ENCODE measurements at places on chromosomes 13 and 19. TPM values are rescaled to one million over a fixed set of nuclear protein-coding genes. Genes with fewer than 3 reads are reported as not detected.
A peak's percentile ranks its signal among the peaks of the same experiment; 100 is the strongest.

DNA sequence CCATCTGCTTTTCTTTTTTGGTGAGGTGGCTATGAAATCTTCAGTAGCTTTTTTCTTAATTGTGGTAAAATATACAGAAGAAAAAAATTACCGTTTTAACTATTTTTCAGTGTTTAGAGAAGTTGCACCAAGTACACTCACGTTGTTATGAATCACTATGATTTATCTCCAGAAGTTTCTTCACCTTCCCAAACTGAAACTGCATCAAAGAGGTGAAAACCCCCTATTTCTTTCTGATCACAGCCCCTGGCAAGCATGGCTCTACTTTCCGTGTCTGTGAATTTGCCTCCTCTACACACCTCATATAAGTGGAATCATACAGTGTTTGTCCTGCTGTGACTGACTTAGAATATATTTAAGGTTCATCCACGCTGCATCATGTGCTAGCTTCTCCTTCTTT is 15.6 kb upstream of the SIGLEC10 start:
- no peaks in the 10 kb centered on the region for H3K4me1 ChIP-seq
- H3K36me3 ChIP-seq = no peaks in the 10 kb centered on the region
- no peak for DNase-seq
- no peaks in the 10 kb centered on the region for H3K27me3 ChIP-seq

DNA sequence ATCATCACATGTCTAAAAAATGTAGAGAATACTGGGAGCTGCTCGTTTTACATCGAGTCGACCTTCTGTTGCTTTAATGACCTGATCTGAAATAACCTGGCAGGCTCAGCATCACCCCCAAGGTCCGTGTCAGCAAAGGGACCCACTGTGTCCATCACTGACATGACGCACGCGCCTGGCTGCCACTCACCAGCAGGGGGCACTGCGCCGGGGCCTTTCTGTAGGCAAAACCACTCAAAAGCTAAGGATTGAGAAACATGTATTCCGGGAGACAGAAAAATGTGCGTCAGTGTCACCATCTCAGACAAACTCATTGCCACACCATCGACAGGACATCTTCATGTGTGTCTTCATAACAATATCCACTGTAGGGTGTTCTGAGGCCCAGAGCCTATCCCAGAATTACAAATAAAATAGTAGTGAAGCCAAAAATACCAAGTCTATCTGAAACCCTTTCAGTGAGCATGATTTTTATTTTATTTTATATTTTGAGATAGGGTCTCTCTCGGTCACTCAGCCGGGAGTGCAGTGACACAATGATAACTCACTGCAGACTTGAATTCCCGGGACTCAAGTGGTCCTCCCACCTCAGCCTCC is 130.3 kb upstream of the LSM14A start:
- H3K36me3 ChIP-seq = no peaks in the 10 kb centered on the region
- DNase-seq = peak; percentile 33
- no peaks in the 10 kb centered on the region for H3K4me1 ChIP-seq
- H3K27me3 ChIP-seq = no peaks in the 10 kb centered on the region
- H3K4me3 ChIP-seq = no peak overlapping the region

GRCh38 chr13:109684824-109685202 is 101.6 kb downstream of the IRS2 start:
- H3K27ac ChIP-seq = no peak overlapping the region
- no peak overlapping the region for H3K4me3 ChIP-seq
- H3K27me3 ChIP-seq = peaks cover 58% of the 10 kb centered on the region
- no peak for DNase-seq
- 0 out of 2 replicates have a peak, but pooled peaks cover 2% of the 10 kb centered on the region for H3K4me1 ChIP-seq
- no peaks in the 10 kb centered on the region for H3K36me3 ChIP-seq

DNA sequence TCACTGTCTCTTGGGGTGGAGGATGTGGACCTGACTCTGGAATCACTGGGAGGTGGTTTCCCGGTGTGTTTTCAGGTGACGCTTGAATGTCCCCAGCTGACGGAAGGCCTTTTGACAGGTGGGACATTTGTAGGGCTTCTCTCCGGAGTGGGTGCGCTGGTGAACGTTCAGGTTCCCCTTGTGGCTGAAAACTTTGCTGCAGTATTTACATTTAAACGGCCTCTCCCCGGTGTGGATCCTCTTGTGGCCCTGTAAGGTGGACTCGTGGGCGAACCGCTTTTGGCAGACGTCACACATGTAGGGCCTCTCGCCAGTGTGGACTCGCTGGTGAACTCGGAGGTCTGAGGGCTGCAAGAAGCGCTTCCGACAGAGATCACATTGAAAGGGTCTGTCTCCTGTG is 7.8 kb downstream of the ZSCAN5B start:
- DNase-seq = no peak
- no peak overlapping the region for H3K27ac ChIP-seq
- no peaks in the 10 kb centered on the region for H3K4me1 ChIP-seq

The DEDD2 gene
- polyA plus RNA-seq = 21.0 TPM

DNA sequence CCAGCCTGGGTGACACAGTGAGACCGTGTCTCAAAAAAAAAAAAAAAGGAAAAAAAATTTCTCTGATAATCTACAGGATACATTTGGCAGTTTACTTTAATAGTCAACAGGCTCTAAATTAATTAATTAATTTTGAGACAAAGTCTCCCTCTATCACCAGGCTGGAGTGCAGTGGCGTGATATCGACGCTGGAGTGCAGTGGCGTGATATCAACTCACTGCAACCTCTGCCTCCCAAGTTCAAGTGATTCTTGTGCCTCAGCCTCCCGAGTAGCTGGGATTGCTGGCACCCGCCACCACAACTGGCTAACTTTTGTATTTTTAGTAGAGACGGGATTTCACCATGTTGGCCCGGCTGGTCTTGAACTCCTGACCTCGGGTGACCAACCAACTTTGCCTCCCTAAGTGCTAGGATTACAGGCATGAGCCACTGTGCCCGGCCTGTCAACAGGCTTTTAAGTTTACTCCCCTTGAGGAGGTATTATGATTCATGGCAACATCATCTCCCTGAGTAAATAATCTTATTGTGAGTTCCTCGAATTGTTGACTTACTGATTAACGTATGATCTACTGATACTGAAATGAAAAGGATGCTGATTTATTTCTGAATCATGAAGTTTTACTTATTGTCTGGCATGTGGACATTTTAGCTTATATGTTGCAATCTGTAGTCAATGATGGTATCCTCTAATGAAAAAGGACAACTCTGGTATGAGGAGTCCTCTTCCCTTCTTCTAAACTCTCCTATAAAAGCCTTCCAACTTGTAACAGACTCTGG is 21.3 kb upstream of the MTRF1 start:
- H3K4me3 ChIP-seq = no peak overlapping the region
- DNase-seq = peak; percentile 88
- H3K27me3 ChIP-seq = no peaks in the 10 kb centered on the region
- H3K36me3 ChIP-seq = no peaks in the 10 kb centered on the region
- H3K27ac ChIP-seq = peak overlapping the region; percentile 13
- peaks cover 4% of the 10 kb centered on the region for H3K4me1 ChIP-seq

DNA sequence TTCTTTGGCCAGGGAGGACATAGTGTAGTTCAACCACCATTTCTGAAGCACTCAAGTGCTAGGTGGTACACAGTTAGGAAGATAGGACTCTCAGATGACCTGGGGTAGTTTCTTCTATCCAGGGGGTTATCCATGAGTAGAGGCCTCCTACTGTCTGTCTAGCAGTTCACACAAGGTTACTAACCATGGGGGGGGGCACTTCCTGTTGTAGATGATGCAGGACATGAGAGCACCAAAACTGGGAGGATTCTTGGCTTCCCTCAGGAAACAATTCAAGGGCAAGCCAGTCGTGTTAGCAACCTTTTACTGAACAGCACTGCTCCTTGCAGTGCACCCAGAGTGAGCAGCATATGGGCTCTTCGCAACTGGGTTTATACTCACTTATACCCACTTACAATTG is 8.9 kb upstream of the TPP2 start:
- H3K4me3 ChIP-seq = no peak overlapping the region
- no peaks in the 10 kb centered on the region for H3K36me3 ChIP-seq
- peaks cover 21% of the 10 kb centered on the region for H3K27me3 ChIP-seq
- H3K4me1 ChIP-seq = 0 out of 2 replicates have a peak, but pooled peaks cover 2% of the 10 kb centered on the region

The FREM2 gene
- not detected for polyA plus RNA-seq

- H3K27me3 ChIP-seq = peaks cover 21% of the 10 kb centered on the region
- no peak overlapping the region for H3K4me3 ChIP-seq
- H3K27ac ChIP-seq = no peak overlapping the region
These were observed 35.4 kb downstream of the GSX1 start for GRCh38 chr13:27827646-27828045.

- H3K36me3 ChIP-seq = no peaks in the 10 kb centered on the region
- H3K27me3 ChIP-seq = no peaks in the 10 kb centered on the region
- H3K4me1 ChIP-seq = no peaks in the 10 kb centered on the region
- no peak for DNase-seq
- no peak overlapping the region for H3K27ac ChIP-seq
- H3K4me3 ChIP-seq = no peak overlapping the region
These were observed 105.1 kb downstream of the COG6 start for GRCh38 chr13:39760521-39760920.

The LRCH1 gene
- 7.2 TPM for polyA plus RNA-seq

- no peaks in the 10 kb centered on the region for H3K27me3 ChIP-seq
- peaks cover 37% of the 10 kb centered on the region for H3K4me1 ChIP-seq
- peak overlapping the region; percentile 90 for H3K27ac ChIP-seq
- H3K36me3 ChIP-seq = no peaks in the 10 kb centered on the region
- no peak for DNase-seq
These were observed 559 bp upstream of the SSBP4 start for GRCh38 chr19:18418483-18419194.

DNA sequence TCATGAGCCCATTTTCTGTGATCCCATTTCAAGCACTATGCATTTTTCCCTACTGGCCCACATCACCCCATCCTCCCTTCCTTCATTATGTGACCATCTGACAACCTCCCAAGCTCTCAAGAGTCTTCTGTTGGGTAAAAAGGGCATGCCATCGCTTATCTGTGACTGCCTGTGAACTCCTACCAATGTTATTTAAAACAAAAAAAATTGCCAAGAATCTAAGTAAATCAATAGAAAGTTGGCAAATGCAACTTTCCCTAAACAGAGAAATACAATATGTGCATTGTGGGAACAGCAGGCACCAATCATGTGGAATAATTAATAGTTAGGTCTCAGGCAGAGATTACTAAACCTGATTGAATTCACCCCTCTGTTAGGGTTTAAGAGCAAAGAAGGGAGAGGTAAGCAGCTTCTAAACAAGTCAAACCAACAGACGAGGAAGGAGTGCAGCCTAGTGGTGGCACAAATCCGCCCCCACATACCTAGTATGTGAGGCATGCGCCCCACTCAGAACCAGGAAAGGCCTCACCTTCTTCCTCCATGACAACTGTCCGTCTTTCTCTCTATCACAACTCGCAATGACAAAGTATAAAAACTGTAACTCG is 29.8 kb downstream of the DZIP1 start:
- H3K27ac ChIP-seq = no peak overlapping the region
- H3K36me3 ChIP-seq = peaks cover 41% of the 10 kb centered on the region
- no peak overlapping the region for H3K4me3 ChIP-seq
- peaks cover under 1% of the 10 kb centered on the region for H3K4me1 ChIP-seq
- no peak for DNase-seq

- DNase-seq = no peak
- H3K36me3 ChIP-seq = no peaks in the 10 kb centered on the region
- H3K27me3 ChIP-seq = peaks cover 27% of the 10 kb centered on the region
- no peaks in the 10 kb centered on the region for H3K4me1 ChIP-seq
- no peak overlapping the region for H3K4me3 ChIP-seq
- H3K27ac ChIP-seq = no peak overlapping the region
These were observed 132.8 kb upstream of the MYO16 start for GRCh38 chr13:108496362-108497210.

The SIGLECL1 gene
- not detected for polyA plus RNA-seq

GRCh38 chr19:27794494-27795042 is 1418.4 kb downstream of the UQCRFS1 start:
- H3K27me3 ChIP-seq = no peaks in the 10 kb centered on the region
- no peaks in the 10 kb centered on the region for H3K4me1 ChIP-seq

DNA sequence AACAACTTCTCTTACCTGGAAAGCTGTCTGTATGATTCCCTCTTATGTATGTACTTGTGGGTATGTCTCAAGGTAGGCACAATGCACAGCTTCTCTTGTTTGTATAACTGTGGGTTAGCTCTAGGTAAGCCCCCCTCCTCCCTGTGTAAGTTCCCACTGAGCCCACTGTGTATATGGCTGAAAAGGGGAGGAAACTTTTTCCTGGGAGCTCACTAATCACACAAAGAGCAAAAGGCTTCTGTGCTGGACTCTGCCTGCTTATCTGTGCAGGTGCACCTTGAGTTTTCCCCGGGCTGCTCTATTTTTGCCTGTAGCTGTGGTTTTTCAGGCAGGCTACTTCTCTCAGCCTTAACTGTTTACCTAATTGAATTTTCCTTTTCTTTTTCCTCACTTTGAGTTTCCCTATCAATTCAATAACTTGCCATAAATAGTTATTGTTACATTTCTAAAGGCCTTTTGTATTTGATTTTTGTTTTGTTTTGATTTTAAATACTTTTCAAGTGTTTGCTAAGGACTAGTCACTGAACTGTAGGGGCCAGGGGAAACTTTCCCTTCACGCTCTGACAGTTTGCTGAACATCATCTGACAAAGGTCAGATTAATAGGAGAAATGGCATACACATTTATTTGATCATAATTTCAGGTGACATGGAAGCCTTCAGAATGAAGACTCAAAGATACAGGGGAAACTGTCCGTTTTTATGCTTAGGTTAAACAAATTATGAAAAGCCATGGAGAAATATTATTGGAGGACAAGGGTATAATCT is 423.5 kb upstream of the ATXN8OS start:
- no peaks in the 10 kb centered on the region for H3K27me3 ChIP-seq
- no peaks in the 10 kb centered on the region for H3K4me1 ChIP-seq
- no peak overlapping the region for H3K4me3 ChIP-seq

DNA sequence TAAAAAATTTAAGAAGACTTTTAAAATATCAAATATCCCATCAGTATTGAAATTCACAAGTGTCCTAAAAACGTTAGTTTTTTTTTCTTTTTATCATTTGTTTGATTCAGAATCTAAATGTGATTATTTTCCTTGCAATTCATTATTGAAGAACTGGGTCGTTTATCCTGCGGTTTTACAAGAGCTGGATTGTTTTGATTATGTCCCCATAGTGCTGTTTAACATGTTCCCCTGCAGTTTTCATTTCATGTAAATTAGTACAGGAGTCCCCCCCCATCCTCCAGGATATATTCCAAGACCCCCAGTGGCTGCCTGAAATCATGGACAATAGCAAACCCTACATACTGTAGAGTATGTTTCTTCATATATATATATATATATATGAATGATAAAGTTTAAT is 105.7 kb downstream of the KCTD15 start:
- H3K4me1 ChIP-seq = no peaks in the 10 kb centered on the region
- H3K27ac ChIP-seq = no peak overlapping the region
- H3K4me3 ChIP-seq = no peak overlapping the region
- no peak for DNase-seq
- peaks cover 26% of the 10 kb centered on the region for H3K27me3 ChIP-seq

DNA sequence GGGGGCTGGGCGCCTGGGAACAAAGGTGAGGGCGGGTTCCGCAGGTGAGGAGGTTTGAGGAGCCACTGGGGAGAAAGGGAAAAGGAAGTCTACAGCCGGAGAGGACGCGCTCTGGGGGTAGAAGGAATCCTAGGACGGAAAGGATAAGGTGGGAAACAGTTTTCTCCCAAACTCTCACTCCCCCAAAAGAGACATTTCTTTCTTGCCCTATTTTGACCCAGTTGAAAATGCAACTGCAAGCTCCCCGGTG is 651 bp upstream of the POLR1D start:
- H3K27me3 ChIP-seq = no peaks in the 10 kb centered on the region
- peak overlapping the region; percentile 61 for H3K27ac ChIP-seq
- peaks cover 7% of the 10 kb centered on the region for H3K36me3 ChIP-seq
- DNase-seq = no peak

The FCER2 gene
- not detected for polyA plus RNA-seq

The PTGIR gene
- 5.3 TPM for polyA plus RNA-seq

The OR4F17 gene
- not detected for polyA plus RNA-seq

All from IMR-90 (cell line).